ENCODE measurements at places on chromosomes 6 and 20.

- no peak for DNase-seq
Observed at GRCh38 chr20:34708621-34709043, 4.5 kb downstream of the TP53INP2 start.

DNA sequence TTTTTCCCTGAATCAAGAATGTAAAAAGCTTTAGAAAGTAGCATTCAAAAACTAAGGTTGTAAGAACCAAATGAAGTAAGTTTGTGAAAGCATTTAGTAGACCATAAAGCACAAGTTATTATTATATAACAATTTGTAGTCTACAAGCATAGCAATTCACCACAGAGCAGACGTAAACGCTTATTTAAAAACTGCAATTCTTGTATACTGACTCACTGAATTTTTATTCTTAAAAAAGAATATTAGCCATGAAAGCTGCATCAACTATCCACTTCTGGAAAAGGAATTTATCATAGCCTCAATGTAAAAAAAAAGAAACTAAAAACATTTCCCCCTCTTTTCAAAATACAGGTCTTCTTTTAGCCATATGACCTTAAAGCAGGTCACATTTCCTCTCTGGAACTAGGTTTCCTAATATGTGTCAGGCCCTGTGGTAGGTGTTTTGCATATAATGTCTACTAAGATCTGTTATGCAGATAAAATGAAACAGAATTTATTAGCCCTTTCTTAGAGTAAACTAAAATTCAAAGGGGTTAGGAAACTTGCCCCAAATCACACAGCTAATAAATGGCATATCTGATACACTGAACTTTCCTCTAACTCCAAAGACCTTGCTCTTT lies 2.1 kb downstream of the MAP3K7 start:
- no peak for DNase-seq

GRCh38 chr6:41706876-41707564 lies 28.4 kb downstream of the TFEB start:
- DNase-seq, result peak; percentile 53

GRCh38 chr6:121897337-121897760 lies 461.9 kb downstream of the GJA1 start:
- DNase-seq, result no peak

DNA sequence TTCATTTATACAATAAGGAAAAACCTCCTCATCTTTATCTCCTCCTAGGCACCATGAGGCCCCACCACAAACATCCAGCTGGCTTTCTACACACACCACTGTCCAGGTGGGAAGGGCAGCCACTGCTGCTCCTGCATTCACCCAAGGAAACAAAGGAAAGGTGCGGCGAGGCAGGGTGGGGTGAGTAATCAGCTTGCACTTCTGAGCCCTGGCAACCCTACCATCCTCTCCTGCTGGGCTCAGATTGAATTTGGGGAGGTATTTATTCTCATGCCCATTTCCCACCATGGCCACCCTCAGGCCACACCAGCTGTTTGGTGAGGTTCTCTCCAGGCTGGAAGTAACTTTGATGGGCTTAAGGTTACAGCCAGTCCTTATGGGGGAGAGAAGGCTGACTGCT lies 31.2 kb upstream of the SPDEF start:
- DNase-seq, result no peak

GRCh38 chr6:111552241-111552744 lies 53.4 kb downstream of the TRAF3IP2 start:
- DNase-seq, result no peak

DNA sequence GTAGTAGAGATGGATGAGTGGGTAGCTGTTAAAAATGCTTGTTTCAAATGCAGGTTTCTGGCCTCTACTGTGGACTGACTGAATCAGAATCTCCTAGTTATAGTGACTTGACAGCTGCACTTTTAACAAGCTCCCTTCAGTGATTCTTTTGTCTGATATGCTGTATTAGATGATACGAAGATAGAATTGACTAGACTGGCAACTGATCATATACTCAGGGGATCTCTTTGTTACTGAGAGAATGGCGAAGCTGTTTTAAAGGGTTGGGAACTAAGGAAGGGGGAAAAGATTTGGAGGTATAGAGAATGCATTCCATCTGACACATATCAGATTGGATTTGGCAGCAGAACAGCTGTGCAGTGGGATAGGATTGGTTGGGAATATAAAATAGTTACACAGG lies 7.0 kb downstream of the ENPP4 start:
- DNase-seq, result no peak

DNA sequence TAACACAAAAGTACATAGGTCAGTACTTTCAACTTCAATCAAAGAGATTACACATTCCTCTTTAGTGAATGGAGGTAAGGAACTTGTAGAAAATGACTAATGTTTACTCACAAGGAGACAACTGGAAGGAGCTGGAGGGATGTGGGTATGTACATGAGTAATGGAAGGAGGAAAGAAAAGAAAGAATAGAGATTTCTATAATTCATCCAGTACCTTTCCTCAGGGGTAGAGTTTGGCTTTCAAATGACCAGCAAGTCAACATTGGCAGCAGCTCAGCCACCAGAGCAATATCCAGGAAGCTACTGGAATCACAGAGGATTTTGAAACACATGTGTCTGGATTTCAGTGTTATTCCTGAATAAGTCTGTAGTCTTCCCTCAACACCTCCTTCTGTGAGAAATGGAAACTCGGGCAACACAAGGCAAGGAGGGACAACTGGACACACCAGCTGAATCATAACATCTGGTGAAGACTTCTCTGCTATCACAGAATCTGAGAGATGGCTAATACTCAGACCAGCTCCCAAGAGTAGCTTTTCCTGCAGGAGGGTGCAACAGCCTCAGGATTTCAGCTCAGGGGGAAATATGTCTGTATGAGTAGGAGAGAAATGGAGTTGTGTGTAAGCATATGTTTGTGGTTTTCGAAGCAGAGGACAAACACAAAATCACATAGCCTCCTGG lies 98.8 kb downstream of the HAO1 start:
- DNase-seq, result peak; percentile 43

DNA sequence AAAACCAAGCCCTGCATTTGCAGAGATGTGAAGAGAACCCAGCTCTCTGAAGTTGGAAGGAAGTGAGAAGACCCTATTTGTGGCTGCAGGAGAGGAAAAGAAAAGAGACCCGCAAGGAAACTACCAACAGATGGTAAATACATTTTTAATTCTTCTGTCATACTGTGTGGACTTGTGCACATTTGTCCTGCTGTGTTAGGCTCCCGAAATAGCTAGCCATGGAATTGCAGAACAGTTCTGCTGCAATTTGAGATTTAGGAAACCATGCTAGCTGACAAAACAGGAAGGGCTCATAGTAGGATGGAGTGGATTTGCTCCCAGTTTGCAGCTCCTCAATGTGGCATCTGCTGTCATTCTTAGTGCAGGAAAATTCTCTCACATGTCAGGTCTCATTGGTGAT lies 12.1 kb upstream of the ATXN1 start:
- DNase-seq, result no peak

- no peak for DNase-seq
Observed at GRCh38 chr20:48886194-48886593, 35.3 kb upstream of the ARFGEF2 start.

- no peak for DNase-seq
Observed at GRCh38 chr20:11083841-11084240, 410.0 kb upstream of the JAG1 start.

- peak; percentile 45 for DNase-seq
Observed at GRCh38 chr20:48846516-48847492, 19.0 kb upstream of the PREX1 start.

DNA sequence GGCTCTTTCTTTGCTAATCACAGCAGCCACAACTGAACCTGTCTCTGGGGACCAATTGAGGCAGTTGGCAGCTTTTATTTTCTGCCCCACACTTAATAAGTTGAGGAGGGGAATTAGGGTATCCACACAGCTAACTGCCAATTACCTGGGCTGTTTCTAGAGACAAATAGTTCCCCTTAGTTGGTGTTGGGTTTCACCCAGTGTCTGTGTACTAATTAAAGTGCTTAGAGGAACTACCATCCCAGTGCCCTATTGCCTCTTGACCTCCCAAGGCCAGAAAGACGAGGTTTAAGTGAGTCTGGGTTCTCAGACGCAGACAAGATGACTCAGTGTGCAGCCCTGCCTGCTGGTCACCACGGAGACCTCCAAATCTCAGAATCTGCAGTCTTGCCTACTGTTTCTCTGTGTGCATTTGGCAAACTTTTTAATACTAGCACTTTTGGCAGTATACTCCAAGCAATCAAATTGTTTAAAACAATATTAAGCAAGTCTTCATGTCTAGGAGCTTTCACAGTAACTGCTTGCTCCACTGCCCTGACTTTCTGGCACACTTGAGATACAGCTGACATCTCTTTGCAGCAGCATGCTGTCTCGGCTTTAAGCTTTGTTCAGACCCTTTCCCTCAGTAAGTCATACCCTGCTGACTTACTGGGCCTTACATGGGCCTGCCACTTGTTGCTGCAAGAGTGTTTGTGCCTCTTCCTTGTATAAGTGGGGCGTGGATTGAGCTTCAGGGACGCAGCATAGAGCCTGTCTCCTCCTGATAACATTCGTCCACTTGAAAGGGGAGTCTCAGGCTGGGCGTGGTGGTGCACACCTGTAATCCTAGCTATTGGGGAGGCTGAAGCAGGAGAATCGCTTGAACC lies 31.9 kb downstream of the STK35 start:
- peak; percentile 80 for DNase-seq

DNA sequence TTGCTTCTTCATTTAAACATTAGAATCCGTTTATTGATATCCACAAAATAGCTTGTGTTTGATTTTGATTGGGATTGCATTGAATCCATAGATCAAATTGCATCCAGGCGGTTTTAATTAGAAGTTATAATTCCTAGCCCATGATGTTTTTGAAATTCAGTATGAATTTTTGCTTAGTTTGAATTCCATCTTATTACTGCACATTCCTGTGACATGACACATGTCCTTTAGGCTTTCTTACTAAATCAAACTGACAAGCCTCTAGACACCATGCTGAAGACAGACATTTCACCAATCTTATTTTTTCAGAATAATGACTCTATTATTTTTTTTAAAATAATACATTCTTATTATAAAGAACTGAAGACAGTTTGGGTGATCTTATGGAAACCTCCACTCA lies 21.4 kb upstream of the PI16 start:
- no peak for DNase-seq

DNA sequence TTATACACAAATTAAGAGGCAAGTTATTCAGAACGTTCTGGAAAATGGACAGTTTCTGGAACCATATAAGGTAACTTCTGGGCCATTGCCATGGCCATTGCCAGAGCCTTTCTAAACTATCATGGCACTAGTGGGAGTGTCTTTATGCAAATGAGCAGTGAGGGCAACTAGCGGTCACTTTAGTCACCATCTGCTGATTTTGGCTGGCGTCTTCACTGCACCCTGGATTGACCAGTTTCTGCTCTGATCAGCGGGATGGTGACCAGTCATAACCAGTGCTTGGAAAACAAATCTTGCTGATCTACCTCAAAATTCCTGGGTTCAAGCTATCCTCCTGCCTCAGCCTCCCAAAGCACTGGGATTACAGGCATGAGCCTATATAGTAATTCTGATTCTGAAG lies 7.3 kb upstream of the SNTA1 start:
- DNase-seq, result peak; percentile 60

DNA sequence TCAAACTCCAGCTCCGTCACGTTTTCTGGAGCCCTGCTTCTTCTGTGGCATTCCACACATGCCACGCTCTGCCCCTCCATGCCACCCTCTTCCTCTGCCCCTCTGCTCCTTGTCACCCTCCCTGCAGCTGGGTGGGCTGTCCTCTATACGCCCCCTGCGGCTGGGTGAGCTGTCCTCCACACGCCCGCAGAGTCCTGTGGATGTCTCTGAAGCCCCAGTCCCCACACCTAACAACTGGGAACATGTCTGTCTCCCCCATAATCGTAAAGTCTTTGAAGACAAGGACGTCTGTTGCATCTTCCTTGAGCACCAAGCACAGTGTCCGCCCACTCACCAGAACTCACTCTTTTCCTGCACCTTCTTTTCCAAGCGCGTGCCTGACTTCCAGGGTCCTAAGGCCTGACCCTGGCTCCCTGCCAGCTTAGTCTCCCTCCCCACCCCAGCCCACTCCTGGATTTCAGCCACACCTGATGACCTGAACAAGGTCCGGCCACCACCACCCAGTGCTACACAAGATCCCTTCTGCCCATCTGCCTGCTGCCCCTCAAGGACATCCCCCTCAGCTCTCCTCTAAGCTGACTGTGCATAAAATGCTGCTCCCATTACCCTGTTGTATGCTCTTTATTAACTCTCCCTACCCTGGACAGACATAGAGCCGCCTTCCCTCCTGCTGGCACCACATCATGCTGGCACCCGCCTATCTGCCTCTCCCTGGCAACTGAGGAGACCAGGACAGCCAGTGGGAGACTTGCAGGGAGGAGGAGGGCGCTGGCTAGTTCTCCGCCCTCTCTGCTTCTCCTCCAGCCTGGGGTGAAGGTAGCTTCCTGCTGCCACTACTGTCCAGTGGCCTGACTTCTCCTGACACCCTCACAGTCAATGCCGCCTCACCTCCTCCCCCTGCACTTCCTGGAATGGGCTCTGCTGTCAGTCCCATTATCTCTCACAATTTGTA lies 10.7 kb upstream of the PRR18 start:
- DNase-seq, result peak; percentile 18

DNA sequence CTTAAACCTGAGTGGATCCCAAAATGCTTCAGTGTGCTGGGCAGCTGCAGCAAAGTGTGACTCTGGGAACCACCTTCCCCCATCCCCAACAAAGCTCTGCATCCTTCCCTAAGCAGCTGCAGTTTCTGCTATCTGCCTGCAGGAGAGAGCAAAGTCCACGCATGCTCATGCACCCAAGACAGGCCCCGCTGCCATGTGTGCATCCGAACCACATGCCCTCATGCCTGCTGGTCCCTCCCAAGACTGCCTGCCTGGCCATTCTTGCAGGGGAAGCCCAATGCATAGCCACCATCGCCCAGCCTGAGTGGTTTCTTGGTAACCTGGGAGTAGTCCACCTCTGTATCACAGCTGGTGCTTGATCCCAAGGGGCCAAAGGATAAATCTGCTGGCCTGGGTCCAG lies 94.3 kb upstream of the OLIG3 start:
- no peak for DNase-seq

DNA sequence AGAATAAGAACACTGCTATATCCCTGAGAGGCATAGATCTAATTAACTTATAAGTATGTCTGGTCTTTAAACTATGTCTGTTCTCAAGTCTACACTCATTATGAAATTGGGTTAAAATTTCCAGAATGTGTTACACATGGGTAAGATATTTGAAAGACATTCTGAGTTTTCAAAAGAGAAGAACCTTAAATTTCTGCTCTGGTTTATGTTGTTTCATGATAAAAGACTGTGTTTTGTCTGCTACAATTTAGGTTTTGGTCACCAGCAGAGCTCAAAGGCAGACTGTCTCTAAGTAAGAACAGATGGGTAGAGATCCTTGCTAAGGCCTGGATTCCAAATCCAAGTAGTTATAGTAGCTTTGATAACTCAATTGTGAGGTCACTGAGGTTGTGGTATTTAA lies 6.0 kb downstream of the STMND1 start:
- DNase-seq, result no peak

DNA sequence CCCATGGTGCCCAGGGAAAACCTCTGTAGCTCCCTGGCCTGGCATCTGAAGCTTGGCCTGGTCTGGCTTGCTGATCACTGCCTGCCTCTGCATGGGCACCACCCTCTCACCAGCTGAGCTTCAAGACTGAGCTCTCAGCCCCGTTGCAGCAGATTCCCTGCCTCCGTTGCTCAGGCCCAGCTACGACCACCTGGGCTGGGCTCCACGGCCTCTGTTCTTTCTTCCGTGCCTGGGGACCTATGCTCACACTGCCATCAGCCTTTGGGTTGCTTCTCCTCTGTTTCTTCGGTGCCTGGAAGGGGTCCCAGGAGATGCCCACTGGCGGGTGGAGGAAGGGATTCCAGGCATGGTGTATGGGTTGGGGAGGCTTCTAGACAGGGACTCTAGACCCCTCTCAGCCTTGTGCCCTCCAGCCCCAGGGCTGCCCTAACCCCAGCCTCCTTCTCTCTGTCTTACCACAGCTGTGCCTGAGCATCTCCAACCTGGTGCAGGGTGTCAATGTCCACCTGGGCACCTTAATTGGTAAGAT lies 9.1 kb downstream of the BPIFB2 start:
- DNase-seq, result no peak

Data from MG63 (cell line).